ENCODE measurements at places on chromosomes 16 and 17.
A peak's percentile ranks its signal among the peaks of the same experiment; 100 is the strongest.

DNA sequence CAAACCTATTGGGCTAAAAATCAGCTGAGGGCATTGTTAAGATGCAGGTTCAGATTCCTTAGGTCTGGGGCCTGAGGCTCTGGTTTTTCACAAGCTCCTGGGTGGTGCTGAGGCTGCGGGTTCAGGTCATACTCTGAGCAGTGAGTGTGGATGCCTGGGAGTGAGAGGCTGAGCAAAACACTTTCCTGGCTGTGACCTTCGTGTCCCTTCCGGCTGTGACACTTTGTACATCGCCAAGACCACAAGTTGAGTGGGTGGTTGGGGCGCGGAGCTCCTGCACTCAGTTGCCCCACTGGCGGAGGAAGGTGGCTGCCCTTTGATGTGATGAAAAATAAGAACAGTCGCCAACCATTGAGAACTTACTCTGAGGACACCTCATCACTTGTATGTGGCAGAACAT is 24.8 kb downstream of the CCR7 start:
- no peak for DNase-seq

- no peak for DNase-seq
These were observed 8.3 kb upstream of the MAP2K3 start for GRCh38 chr17:21276264-21276588.

GRCh38 chr16:3188925-3189825 is 1.2 kb downstream of the OR1F1 start:
- DNase-seq: peak; percentile 32

DNA sequence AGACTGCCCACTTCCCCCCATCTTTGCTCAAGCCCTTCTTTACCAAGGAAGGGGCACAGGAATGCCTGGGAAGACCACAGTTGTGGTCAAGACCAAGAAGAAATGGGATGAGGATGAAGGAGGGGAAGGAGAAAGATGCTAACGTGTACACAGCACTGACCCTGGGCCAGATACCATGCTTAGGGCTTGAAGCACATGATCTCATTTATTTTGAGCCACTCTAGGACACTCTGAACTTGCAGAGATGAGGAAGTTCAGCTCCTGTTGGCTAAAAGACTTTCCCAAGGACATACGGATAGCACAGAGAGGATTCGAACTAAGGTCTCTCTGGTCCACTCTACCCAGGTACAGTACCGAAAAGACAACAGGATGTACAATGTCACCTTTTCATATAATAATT is 42.6 kb downstream of the PIK3R5 start:
- no peak for DNase-seq

DNA sequence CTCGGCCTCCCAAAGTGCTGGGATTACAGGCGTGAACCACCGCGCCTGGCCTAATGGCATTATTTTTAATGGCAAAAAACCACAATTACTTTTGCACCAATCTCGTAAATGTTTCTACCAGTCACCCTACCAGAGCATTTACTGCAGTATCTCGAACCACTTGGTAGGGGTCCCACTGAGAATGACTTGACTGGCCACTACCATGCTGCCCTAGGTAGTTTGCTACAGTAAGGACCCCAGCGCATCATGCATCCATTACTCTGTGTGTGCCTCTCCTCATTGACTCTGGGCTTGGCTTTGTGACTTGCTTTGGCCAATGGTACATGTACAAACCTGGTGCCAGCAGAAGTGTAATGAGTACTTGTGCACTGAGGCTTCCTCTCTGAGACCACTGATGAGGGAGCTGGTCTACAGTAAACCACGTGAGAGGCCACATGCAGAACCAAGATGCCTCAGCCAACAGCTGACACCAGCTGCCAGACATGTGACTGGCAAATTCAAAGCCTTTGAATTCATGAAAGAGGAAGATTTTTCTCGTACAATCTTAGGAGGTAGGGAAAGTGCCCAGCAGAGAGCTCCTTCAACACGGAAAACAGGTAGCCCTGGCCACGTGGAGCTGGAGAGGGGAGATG is 421.7 kb upstream of the C16orf82 start:
- DNase-seq: no peak

GRCh38 chr17:80422276-80422675 is 7.3 kb downstream of the ENDOV start:
- no peak for DNase-seq

DNA sequence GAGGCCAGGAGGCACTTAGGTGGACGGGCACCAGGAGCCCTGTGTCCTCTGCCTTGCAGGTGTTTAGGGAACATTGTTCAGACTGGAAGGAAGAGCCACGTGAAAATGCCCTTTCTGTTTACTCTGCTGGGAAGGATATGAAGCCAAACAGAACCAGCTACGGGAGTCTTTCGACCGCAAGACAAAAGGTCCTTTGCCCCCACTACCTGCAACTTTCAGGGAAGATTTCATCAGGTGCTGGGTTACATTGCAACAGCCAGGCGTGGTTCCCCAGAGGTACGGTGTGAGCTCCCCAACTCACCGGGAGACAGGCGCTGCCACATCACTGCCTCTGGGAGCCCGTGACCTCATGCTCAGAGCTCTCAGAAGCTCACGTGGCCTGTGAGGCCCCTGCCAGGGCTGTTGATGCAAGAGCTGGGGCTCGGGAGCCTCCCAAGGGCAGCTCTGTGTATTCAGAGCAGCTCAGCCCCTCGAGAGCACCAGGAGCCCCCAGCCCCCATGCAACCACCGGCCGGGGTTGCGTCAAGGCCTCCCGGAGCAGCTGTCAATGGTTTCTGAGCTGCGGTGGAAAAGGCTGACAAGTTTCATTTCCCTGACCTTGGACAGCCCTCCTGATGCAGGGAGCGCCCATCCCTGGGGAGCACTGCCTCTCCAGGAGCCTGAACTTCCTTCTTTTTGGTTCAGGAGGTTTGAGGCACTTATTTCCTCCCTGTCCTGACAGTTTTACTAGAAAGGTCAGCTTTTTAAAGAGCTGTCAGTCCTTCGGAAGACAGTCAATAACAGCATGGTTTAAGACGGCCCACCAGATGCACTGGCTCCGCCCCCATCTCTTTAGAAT is 42.1 kb downstream of the TBC1D16 start:
- no peak for DNase-seq

DNA sequence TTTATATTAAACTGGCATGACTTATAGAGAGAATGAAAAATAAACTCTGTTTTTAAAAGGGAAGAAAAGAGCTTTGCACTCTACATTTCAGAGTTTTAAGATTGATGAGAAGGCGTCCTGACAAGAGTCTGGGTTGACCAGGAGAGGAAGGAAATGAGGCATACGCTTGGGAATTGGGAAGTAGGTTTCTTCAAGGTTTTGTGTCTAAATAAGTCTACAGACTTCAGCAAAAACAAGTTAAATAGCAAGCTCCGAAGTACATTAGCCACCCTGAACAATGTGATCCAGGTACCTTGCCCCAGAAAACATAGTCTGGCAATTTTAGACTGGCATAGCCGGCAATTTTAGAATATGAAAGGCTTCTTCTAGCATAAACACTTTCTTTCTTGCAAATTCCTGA is 28.5 kb upstream of the CCDC182 start:
- no peak for DNase-seq

DNA sequence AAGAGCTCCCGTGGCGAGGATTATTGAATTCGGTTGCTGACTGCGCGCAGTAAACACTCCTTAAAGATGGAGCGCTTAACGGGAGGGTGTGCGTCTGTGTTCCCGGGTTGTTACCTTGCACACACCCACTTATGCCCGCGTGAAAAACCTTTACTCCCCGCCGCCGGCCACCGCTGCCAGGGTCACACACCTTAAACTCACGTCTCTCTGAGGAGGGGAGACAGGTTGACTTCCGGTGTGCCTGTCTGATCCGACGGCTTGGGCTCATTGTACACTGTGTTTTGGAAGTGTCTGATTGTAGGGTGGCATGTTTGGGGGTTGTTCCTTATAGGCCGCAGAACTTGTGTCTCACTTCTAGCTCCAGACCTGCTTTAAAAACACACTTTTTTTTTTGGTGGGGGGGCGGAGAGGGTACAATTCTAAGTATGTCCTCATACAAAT is 66.8 kb downstream of the KPNA2 start:
- no peak for DNase-seq

DNA sequence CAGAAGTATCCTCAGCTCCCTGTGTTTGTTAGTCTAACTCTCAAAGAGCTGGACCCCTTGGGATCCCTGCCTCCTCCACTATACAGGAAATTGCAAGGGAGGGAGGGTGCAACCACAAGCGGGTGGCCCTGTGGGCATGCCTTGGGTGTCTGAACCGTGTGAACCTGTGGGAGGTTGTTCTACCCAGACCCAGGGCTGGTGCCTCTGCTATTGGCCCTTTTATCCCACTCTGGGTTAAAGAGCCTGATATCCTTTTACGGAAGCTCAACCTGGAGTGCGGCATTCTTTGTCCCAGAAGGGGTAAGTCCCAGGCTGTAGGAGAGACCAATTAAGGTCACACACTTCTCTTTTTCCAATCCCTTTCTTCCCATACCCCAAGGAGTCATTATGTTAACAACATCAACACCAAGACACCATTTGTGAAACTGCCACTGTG is 53.4 kb downstream of the ARSG start:
- DNase-seq: no peak

DNA sequence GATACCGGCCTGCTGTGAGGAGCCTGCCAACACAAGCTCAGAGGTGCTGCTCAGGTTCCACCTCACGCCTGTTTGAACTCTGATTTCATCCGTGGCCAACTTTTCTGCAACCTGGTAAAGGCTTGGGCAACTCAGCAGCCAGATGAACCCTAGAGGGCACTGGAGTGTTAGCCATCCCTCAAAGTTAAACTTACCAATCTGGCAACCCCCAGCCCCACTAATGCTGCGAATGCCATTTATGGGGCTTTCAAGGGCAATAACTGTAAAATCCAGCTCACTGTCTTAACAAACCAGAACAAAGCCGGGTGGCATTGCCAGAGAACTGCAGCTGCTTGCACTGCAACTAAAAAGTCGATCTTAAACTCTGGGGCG is 105.5 kb downstream of the AXIN2 start:
- DNase-seq: no peak

DNA sequence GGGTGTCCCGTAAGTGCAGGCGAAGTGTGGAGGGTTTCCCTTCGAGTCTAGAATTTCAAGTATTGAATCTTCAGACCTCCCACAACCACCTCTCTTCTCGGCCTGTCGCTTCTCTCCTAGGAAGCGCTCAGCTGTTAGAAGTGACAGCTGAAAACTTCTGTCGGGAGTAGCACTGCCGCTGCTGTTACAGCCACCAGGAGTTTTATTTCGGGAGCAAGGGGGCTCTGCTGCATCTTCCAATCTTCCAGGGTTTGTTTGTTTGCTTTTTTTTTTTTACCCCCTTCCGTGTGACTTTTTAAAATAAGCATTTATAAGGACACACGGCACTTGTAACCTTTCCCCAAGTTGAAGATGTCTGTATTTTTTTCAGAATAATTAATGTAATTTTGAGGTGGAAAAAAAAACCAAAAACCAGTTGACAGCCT is 767 bp downstream of the RPS6KB1 start:
- DNase-seq: no peak

GRCh38 chr17:29162909-29163341 is 17.3 kb downstream of the MYO18A start:
- no peak for DNase-seq

DNA sequence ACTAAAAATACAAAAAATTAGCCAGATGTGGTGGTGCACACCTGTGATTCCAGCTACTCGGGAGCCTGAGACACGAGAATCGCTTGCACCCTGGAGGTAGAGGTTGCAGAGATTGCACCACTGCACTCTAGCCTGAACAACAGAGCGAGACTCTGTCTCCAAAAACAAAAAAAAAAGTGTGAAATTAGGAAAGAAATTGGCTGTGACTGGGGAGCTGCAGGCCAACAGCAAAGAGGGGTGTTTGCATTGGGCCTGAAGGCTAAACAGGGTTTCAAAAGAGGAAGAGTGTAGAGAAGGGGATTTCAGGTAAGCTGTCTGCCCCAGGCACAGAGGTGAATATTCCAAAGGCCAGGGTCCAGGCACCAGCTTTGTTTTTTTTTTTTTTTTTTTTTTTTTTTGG is 9.4 kb downstream of the BMERB1 start:
- DNase-seq: no peak

GRCh38 chr17:45580924-45581323 is 90.4 kb upstream of the PLEKHM1 start:
- no peak for DNase-seq

DNA sequence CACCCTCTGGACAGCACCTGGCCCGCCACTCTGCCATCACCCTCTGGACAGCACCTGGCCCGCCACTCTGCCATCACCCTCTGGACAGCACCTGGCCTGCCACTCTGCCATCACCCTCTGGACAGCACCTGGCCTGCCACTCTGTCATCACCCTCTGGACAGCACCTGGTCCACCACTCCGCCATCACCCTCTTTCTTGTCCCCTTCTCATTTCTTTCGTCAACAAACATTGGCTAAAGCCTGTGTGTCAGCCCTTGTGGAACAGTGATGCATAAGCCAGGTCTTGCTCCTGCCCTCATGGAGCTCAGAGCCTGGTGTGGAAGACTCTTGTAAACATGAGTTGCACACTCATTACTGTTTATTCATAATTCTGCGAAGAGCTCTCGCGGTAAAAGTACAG is 31.2 kb downstream of the CDK5R1 start:
- no peak for DNase-seq

- DNase-seq: no peak
These were observed 126.9 kb downstream of the PARN start for GRCh38 chr16:14502932-14503741.

DNA sequence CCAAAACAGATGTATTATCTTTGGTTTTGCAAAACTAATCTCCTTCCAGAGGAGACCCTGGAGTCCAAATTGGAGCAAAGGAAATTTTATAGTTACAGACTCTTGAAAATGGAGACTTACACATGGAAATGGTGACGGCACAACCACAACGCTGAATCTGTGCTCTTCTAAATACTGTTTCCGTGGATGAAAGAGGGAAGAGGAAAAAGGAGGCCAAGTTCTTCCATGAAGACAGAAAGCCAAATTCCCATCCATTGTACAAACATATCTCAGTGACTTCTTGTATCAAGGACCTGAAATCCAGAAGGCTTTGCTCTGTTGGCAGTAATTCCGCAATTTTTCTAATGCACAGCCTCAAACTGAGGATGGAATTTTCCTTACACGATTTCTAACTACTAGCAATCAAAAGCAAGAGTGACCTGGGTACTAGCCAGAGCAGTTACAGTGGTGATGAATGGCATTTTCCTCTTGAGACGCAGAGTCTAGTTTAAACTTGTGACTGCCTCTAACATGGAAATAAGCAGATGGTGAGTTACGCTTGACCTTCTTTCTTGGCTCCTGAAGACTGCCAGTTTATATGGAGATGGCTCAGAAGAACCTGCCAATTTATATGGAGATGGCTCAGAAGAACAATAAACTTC is 38.5 kb downstream of the VPS53 start:
- DNase-seq: no peak

- DNase-seq: no peak
These were observed 36.0 kb downstream of the RTN4RL1 start for GRCh38 chr17:1989135-1989534.

Measured in activated CD4-positive, CD25-positive, alpha-beta regulatory T cell (primary cell).